ENCODE measurements at places on chromosomes 2 and 18.

DNA sequence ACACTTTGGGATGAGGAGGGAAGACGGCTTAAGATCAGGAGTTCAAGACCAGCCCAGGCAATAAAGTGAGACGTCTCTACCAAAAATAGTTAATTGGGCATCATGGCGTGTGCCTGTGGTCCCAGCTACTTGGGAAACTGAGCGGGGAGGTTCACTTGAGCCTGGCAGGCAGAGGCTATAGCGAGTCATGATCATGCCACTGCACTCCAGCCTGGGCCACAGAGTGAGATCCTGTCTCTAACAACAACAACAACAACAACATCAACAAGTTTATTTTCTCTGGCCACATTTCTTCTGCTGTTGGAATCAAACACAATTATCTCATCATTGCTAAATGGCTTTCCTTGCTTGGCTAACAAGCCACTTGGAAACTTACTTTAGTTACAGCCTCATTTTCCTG, 13.4 kb downstream of the NIFK start:
- no peak for DNase-seq

DNA sequence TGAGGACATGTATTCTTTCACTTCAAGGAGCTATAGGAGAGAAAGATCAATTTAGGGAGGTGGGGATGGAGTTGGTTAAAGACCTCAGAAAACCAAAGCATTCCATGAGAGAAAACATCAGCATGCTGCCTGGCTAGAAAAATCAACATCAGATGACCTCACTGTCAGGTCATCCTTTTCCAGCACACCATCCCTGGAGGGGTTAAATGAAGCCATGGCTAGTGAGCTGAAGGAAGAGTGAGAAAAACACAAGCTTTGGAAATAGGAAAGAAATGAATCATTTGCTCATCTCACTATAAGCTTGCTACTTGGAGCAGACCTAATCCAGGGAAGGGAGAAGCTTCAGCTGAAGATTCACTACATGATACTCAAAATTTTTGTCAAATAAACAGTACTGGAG, 109.5 kb upstream of the ITGB6 start:
- no peak for DNase-seq

DNA sequence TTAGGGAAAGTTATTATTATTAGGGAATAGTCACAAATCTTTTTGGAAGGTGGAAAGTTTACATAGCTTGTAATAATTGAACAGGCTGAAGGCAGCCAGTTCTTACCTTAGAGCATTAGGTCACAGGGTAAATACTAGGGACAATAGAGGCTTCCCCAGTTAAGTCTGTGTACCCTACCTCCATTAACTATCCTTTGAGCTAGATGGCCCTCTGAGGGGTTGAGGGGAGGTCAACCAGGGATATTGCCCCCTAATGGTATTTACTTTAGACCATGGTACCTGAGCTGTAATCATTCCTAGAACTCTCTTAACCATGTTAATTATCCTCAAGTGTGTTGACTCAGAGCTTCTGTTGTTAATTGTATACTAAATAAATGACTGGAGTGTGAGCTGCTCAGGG, 120.5 kb upstream of the SCN7A start:
- no peak for DNase-seq

GRCh38 chr2:127634066-127634617, 11.8 kb upstream of the GPR17 start:
- DNase-seq = no peak

DNA sequence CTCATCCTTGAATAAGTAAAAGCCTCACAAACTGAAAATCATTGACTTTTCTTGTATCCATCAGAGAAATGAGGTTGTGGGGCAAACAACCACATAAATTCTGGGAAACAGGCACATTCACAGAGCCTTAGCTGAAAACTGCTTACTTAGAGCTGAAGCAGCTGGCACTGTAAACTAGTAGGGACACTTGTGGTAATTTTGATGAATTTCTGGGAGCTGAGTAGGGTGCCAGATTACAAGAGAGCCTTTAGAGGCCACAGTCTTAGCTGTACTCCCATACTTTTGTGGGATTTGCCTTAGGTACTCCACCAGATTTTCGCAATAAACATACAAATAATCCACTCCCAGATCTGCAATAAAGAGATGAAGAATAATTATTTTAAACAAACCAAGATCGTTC, 315.2 kb downstream of the TMX3 start:
- DNase-seq = no peak

DNA sequence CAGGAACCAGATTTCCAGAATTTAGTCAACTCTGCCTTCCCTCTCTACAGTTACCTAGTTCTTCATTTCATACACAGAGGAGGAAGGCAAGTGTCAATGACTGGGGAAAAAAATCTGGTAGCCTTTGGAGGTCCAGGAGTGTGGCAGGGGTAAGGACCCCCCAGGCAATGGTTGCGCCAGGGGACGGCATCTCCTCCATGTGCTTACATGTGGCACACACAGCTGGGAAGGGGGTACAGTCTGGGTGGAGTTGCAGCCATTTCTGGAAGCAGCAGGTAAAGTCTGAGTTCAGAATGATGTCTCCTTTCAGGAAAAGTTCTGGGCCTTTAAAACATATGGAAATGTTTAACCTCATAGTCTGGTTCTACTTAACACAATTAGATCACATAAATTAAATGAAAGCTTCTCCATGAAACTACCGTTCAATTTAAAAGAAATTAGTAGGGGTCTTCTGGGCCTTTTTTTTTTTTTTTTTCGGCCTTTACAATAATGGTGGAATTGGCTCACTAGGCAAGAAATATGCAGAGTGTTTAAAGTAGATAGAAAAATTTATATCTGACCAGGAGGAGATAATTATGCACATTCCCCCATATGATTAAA, 153.6 kb upstream of the EPC2 start:
- no peak for DNase-seq

DNA sequence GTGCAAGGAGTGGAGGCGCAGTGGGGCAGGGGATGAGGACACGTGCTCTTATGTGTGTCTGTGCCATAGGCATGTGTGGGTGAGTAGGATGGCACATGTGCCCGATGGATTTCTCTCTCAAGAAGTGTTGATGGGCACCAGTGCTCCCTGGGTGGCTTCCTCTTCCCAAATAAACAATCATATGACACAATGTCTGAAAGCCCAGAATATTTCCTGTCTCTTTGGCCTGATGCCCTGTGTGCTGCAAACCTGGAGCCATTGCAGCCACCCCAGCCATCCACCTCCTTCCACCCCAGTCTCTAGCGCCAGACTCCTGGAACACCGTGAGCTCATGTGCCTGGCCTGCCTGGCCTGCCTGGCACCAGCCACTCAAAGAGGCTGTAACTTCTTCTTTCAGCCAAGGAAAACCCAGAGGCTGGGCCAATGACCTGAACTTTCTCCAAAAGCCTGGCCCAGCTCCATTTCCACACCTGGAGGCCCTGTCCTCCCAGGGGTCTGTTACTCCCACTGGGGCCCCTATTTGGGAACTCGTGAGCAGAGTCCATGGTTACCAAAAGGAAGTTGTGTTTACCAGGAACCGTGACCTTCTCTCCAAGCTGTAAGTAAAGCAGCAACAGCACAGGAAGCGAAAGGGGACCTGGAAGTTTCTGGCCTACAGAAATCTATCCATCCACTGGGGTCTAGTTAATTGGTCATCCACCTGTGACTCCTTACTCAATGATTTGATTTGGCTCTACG, 9.5 kb upstream of the ZBTB7C start:
- peak; percentile 67 for DNase-seq

All from inflammatory macrophage (primary cell).